Caki2 (cell line): ENCODE measurements at places on chromosomes 16 and 17. TPM values are rescaled to one million over a fixed set of nuclear protein-coding genes. Genes with fewer than 3 reads are reported as not detected.

The HNF1B gene
- total RNA-seq = 3.6 and 11.4 TPM in 2 replicates

The RSKR gene
- 0.70 and 3.2 TPM in 2 replicates for total RNA-seq

The CETP gene
- total RNA-seq = not detected in 2 replicates

The CPNE7 gene
- 9.4 and 15.9 TPM in 2 replicates for total RNA-seq

The ZNF747 gene
- total RNA-seq = 29.1 and 46.8 TPM in 2 replicates

The CCDC144A gene
- total RNA-seq = 0.23 TPM in 1 of 2 replicates, not detected in the other

The IL34 gene
- 0.34 TPM in 1 of 2 replicates, not detected in the other for total RNA-seq

The ALOX15 gene
- total RNA-seq = not detected in 2 replicates

The ANKRD40CL gene
- total RNA-seq = not detected in 2 replicates

The KRTAP9-8 gene
- total RNA-seq = not detected in 2 replicates

The ENPP7 gene
- not detected in 2 replicates for total RNA-seq

The P2RX1 gene
- total RNA-seq = not detected in 2 replicates

DNA sequence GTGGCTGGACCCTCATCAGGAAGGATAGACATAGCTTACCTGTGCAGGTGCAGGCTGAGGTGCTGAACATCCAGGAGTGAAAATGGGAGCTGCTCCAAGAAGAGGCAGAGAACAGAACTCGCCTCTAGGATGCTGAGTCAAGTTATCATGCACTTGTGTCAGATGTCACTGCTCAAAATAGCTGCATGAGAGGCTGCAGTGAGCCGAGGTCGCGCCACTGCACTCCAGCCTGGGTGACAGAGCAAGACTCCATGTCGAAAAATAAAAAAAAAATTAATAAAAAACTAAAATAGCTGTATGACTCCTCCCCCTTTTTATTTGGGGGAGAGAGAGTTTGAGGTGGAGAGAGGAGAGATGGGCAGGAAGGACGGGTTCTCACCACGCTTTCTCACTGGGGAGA is 148.8 kb downstream of the FOXL1 start:
- no peak for DNase-seq

- no peak for DNase-seq
Measured at GRCh38 chr17:18234853-18235380, 9.5 kb downstream of the LLGL1 start.

DNA sequence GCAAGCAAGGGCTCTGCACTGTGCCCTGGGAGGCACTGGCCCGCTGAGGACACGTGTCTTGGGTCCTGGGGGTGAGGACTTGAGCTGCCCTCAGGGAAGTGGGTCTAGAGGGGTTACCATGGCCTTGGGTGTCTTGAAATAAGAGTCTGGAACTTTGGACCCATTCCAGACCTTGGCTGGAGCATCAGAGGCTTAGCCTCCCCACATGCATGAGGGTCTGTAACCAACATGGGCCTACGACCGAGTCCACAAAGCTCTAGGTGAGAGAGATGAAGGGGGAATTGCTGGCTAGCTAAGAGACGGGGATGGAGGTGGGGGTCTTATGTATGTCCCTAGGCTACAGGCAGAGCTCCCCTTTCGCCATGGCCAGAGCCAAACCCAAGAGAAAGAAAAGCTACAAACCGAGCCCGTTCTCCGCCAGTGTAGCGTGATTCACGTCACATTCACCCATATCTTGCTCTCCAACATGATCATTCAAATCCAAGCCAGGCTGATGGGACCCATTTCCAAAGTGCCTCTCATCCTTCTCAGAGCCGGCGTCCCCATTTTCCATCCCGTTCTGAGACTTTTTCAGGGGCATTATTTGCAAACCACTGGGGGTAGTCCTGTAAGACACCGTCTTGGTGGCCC is 120.1 kb downstream of the CDYL2 start:
- DNase-seq = no peak

- DNase-seq = peak; percentile 46
Measured at GRCh38 chr17:67215991-67216421, 29.0 kb downstream of the HELZ start.

DNA sequence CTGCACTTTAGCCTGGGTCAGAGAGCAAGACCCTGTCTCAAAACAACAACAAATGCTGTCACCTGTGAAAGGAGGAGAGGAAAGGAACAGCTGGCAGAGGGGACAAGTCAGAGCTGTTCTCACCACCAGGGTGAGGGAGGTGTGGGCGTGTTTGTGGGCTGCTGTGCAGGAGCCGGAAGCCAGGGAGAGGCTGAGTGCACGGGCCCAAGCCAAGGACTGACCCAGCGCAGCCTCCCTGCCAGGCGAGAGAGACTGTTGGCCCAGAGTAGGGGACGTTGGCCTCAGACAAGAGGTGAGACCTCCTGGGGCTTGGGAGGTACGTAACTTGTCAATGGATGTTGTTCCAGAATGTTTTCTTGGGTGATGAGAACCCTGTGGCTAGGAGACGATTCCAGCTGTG is 10.7 kb downstream of the SPNS2 start:
- DNase-seq = no peak

GRCh38 chr17:57782647-57783337 is 37.7 kb upstream of the CCDC182 start:
- no peak for DNase-seq

- DNase-seq = peak; percentile 61
Measured at GRCh38 chr16:16143038-16143763, 80.1 kb downstream of the ABCC6 start.

- DNase-seq = no peak
Measured at GRCh38 chr17:19590912-19591551, 57.4 kb downstream of the SLC47A1 start.

DNA sequence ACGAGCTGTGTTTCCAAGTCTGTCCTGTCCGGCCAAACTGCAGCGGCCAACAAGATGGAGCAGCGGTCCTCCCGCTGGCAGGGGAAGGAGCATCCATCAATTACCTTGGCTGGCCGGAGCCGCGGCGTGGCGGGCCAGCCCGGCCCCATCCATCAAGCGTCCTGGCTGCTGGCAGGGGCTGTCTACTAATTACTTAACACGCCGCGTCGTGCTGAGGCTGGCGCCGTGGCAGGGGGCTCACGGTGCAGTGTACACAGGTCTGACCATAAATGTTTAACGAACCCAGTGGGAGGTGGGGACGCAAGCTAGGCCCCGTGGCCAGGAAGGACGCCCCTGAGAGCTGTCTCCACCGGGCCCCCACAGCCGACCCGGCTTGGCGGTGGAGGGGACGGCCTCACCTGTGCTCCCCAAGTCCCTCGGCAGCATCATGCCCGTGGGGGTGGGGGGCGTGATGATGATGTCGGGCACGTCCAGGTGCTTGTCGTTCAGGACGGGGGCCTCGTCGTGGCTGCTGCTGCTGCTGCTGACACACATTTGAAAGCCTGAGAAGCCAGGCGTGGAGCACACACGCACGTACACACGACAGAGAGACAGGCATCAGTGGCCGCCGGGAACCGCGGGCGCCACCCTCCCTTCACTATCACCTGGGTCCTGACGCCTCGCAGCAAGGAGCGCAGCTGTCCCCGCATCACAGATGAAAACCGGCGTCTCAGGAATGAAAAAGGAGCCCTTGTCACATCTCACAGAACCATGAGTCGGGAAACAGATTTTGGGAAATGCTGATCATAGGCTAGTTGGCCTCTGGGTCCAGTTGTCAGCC is 21.2 kb upstream of the GINS2 start:
- no peak for DNase-seq

- no peak for DNase-seq
Measured at GRCh38 chr17:81939881-81940385, 2.8 kb upstream of the PYCR1 start.

- no peak for DNase-seq
Measured at GRCh38 chr17:17419631-17420030, 57.2 kb upstream of the MED9 start.

DNA sequence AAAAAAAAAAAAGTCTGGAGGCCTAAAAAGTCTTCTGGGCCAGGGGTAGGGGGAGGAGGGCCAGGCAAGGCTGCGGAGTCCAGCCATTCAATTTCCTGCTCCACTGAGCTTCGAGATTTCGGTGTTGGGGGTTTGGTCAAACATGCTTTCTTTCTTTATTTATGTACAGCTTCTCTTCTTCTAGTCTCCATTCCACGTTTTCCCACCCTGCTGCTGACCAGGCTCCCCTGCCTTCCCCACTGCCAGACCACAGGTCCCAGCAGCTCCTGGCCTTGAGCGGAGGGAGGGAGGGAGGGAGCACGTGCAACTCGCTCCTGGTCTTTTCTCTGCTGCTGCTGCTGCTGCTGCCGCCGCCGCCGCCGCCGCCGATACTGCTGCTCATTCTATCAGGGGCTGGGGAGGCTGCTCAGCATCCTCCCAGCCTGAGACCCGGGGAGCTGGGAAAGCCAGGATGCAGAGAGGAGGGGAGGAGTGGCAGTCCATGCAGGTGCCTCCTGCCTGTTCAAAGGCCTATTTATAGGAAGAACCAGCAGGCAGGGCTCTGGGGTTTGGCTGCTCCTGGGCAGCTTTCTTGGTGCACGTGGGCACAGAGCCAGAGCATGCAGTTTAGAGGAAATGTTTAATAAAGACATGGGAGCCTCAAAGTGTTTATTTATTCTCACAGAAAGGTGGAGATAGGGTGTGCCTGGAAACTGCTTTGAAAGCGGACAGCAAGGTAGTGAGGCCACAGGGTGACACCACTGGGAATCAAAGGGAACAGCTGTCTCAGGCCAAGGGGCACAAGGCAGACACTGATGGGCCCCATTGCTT is 23.4 kb upstream of the ZFHX3 start:
- peak; percentile 80 for DNase-seq

DNA sequence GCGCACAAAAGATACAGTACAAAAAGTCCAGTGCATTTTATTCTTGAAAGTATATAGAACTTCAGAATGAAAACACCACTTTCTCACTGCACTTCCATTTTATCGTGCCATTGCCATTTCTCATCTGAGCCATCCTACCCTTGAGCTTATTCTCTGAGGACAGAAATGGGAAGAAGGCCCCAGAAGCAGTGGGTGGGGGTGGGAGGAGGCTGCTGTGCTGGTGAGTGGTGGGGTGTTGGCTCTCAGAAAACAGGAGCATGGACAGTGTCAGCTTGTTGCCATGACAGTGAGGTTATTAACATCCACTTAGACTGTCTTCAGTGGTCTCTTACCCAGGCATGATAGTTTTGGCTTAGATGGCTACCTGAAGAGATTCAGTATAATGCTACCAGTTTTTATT is 4.5 kb downstream of the ATMIN start:
- no peak for DNase-seq

GRCh38 chr16:997440-998051 is 16.0 kb downstream of the SOX8 start:
- DNase-seq = peak; percentile 50

GRCh38 chr16:73159296-73159695 is 111.4 kb upstream of the ZFHX3 start:
- no peak for DNase-seq

GRCh38 chr16:66211651-66212050 is 154.8 kb upstream of the CDH5 start:
- no peak for DNase-seq

GRCh38 chr17:44587339-44587738 is 30.1 kb downstream of the FZD2 start:
- DNase-seq = peak; percentile 83

DNA sequence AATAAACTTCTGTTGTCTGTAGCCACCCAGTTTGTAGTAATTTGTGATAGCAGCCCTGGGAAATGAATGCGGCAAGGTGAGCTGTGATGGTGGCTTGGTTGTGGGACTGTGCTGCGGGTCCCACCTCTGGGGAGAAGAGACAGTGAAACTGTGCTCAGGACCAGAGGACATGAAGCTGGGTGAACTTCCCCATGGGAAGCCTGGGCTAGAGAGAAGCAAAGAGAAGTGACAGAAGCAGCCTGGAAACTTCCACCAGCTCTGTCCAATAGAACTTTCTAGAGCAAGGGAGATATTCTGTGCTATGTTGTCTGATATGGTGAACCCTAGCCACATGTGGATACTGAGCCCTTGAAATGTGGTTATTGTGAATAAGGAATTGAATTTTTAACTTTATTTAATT is 51.5 kb upstream of the EMP2 start:
- DNase-seq = no peak

DNA sequence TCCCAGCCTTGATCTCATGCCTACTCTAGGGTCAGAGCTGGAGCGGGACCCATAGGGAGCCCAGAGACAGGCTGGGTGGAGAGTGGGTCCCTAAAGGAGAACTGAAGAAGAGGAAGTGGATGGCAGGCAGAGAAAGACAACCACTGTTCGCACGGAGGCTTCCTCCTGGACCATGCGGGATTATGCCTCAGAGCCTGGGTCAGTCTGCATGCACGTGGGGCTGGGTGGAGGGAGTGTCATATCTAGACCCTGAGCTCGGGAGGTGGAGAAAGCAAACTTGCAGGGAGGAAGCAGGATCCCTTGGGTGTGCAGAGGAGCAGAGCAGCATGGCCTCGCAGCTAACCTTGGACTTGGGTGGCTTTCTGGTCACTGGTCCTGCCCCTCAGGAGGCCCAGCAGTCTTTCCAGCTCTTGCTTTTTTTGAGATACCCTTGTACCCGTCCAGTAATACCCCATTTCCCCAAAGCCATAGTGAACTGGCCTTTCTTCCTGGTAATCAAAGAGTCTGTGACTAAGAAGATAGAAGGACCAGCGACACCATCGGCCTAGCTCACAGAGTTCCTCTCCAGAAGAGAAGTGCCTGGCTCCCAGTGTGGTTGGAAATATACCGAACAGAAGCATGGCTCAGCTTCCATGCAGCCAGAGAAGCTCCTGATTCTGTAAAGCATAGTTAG is 344.2 kb downstream of the CPPED1 start:
- no peak for DNase-seq

DNA sequence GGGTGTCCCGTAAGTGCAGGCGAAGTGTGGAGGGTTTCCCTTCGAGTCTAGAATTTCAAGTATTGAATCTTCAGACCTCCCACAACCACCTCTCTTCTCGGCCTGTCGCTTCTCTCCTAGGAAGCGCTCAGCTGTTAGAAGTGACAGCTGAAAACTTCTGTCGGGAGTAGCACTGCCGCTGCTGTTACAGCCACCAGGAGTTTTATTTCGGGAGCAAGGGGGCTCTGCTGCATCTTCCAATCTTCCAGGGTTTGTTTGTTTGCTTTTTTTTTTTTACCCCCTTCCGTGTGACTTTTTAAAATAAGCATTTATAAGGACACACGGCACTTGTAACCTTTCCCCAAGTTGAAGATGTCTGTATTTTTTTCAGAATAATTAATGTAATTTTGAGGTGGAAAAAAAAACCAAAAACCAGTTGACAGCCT is 767 bp downstream of the RPS6KB1 start:
- DNase-seq = no peak

- DNase-seq = no peak
Measured at GRCh38 chr17:82545071-82545462, 25.5 kb downstream of the FOXK2 start.

DNA sequence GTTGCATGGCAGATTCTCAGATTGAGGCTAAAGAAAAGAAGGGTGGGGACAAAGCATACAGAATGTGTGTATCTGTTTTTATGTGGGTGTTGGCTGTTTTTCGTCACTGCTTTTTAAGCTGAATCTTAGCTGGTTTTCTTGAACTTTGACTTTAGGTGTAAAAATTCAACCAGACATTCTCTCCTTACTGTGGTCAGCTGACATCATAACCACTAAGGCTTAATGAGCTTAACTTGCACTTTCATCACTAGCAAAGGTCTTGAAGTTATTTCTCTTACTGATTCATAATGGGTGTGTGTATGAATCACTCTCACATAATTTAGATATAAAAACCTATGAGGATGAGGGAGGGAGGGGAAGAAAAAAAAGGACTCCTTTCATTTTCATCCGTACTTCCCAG is 4.0 kb upstream of the CDC6 start:
- DNase-seq = peak; percentile 98
